ENCODE measurements at places on chromosomes 2 and 18. TPM values are rescaled to one million over a fixed set of nuclear protein-coding genes. Genes with fewer than 3 reads are reported as not detected.

The NGEF gene
- total RNA-seq: 0.31 TPM

The DOCK10 gene
- not detected for total RNA-seq

DNA sequence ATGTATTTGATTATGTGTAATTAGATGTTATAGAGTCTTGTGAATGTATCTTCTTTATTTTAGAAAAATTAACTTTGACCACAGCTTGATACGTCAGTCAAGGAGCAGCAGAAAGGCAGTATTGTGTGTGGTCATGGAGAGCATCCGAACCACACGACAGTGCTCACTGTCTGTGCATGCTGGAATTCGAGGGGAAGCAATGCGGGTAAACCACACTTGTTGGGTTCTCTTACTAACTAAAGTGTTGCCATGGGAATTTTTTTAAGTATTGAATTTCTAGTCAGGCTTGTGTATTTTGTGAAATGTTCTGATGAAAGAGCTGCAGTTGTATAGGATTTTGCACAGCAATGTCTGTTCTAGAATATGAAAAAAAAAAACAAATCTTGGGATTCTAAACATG is 4.8 kb downstream of the PJVK start:
- no peak for DNase-seq

GRCh38 chr2:200199005-200199404 is 107.5 kb upstream of the SPATS2L start:
- DNase-seq: no peak

DNA sequence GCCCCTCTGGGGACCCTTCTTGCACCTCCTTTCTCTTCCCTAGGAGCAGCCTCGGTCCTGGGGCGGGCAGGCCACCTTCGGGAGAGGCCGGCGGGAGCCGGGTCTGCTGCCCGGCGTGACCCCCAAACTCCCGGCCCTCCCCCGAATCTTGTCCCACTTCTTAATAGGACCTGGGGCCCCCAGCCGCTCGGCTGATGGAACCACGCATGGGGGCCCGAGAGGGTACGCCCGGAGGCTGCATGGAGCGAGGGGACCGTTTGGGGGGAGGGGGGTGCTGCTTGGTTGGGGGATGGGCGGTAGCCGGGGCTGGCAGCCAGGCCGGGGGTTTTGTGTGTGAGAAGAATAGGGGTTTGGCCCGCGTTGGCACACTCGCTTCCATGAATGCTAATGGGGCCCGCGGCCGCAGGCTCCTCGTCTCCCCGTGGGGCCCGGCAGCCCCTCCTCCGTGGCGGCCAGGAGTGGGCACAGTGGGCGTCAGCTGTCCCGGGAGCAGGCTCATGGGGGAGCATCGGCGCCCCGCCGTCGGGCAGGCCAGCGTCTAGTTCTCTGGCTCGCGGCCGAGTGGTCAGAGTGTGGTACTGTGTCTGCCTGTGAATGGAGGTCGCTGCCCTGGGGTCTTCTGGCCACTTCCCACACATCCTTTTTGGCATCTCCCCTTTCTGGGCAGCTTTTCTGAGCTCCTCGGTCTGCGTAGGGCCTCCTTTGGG is 1.0 kb downstream of the GAREM2 start:
- DNase-seq: no peak

GRCh38 chr2:122739732-122740593 is 984.5 kb downstream of the TSN start:
- DNase-seq: no peak

- DNase-seq: no peak
Measured at GRCh38 chr2:5479265-5479928, 212.8 kb upstream of the SOX11 start.

- DNase-seq: no peak
Measured at GRCh38 chr2:85009019-85009618, 38.2 kb downstream of the KCMF1 start.

DNA sequence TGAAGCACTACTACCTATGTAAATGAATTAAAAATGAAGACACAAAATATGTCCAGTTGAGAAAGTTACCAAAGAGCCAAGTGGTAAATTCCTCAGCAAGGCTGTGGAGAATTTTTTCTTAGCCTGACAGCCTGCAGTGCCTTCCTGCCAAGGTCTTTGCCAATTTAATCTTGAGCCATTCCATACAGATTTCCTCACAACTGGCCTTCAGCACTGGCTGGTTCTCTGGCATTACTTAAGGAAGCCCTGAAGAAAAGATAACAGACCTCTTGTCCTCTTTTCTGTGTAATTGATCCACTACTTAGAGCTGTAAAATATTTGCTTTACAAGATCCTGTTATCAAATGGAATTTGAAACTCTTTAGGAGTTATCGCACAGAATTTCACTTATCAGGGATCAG is 334.2 kb upstream of the LRRTM1 start:
- DNase-seq: no peak

The MC2R gene
- total RNA-seq: not detected

DNA sequence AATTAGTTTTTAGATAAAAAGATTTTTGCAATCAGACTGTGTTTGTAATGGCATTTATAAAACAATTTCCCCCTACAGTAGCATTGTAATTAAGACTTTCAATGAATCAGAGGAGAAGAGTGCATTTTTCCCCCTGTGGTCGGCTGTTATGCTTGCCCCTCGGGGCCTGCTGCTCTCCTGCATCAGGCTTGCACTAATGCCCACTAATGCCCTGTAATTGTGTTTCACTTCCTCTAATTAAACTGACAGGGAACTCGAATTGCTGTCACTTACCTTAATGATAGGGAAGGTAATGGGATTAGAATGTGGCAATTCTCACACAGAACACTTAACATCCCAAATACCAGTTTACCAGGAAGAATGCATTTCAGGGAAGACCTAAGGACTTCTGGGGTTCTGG is 61.2 kb upstream of the LRRTM1 start:
- no peak for DNase-seq

GRCh38 chr18:11176481-11176881 is 27.1 kb upstream of the PIEZO2 start:
- DNase-seq: no peak

DNA sequence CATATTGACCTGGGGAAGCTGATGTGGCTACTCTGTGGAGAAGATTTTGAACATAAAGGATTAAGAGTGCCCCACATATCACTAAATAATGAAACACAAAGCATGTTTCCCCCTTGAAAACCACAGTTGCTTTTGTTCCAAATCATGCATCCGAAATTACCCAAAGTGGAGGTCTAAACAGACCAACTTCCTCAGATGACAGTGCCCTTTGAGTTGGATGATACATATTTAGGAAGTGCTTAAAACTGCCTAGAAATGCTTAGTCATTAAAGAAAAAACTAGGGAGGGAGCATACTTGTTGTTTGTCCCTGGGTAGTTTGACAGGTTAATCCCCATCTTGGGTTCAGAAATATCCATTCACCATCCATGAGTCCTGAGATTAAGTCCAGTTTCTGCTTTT is 1070.3 kb downstream of the SUCLG1 start:
- DNase-seq: no peak

- no peak for DNase-seq
Measured at GRCh38 chr2:62489702-62490101, 16.3 kb downstream of the TMEM17 start.

All from G401 (cell line).